Glomerular endothelial cell (primary cell): ENCODE measurements at places on chromosomes 5 and 9.
A peak's percentile ranks its signal among the peaks of the same experiment; 100 is the strongest.

DNA sequence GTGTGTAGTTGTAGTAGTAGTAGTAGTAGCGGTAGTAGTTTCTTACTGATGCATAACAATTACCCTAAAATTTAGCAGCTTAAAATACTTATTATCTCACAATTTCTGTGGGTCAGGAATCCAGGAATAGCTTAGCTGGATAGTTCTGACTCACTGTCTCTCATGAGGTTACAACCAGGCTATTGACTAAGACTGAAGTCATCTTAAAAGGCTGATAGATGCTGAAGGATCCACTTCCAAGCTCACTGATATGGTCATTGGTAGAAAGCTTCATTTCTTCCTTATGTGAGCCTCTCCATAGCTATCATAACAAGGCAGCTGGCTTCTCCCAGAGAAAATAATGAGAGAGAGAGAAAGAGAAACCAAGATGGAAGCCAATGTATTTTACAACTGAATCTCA, 147.5 kb upstream of the FBXL17 start:
- DNase-seq = no peak

DNA sequence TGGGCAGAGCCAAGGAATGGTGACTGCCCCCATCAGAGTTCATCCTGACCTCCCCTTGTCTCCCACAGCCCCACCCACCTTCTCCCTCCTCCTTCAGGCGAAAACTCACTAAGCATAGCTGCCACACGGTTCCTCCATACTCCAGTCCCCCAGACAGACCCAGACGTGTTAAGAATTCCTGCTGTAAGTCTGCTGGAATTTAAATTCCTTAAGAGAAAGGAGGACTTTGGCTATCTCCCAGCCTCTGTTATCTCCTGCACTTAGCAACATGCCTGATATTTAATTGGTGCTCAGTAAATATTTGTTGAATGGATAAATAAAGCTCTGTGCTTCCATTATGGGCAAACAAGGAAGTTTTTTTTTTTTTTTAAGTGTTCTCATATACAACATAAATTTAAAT, 213.7 kb downstream of the RFK start:
- DNase-seq = no peak

- DNase-seq = no peak
Observed at GRCh38 chr9:7145361-7146069, 387.7 kb downstream of the KDM4C start.

GRCh38 chr5:76500633-76501393, 97.7 kb downstream of the IQGAP2 start:
- DNase-seq = no peak

- DNase-seq = no peak
Observed at GRCh38 chr9:91949392-91949945, 559 bp downstream of the ROR2 start.

- DNase-seq = no peak
Observed at GRCh38 chr5:150561571-150562275, 53.8 kb downstream of the NDST1 start.

DNA sequence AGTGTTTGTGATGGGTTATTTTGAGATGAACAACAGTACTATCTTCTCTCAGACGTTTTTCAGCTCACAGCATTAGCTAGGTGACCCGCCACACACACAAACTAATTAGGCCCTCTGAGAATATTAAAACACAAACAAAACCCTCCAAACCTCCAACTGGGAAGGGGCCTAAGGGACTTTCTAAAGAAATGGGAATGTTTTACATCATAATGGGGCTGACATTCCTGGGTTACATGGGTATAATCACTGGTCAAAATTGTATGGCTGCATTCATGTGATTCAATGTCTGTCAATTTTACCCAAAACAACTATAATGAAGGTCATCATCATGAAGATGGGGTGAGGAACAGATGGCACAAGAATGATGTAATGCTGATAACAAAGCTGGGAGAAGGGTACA, 59.6 kb downstream of the SPTLC1 start:
- DNase-seq = no peak

DNA sequence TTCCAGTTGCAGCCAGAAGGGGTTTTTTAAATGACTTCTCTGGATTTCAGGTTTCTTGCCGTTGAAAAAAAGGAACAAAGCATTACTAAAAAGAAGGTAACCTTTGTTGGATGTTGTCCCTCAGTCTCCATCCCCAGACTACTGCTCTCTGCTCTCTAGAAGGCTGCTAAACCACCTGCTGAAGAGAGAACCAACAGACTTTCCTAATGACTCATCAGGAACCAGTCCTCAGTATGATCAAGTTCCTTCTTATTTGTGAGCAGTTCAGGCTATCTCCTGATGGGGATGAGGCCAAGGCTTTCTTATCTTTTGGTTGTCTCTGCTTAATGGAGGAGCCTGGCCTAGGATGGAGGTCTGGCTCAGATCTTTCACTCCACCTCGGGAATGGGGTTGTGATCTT, 4.1 kb downstream of the KIF4B start:
- DNase-seq = no peak

- DNase-seq = no peak
Observed at GRCh38 chr5:159765135-159765433, 151.2 kb upstream of the ADRA1B start.

DNA sequence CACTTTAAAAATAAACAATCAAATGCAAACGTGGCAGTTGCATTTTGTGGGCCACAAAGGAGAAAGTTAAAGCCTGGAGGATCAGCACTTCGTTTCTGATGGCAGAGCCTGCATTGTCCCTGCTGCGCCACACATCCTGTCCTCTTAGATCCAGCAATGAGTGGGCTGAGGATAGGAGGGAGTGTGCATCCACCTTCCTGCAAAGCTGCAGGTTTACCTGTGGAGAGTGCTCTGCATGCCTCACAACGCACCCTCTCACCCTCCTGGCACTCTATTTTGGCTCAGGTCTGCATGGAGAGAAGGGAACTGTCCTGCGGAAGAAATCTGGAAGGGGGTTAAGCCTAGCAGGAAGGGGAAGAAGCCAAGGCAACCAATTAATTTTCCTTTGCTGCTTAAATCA, 212.2 kb upstream of the SLC24A2 start:
- DNase-seq = no peak

- peak; percentile 47 for DNase-seq
Observed at GRCh38 chr9:35272989-35273388, 111.2 kb downstream of the UNC13B start.

GRCh38 chr9:2967766-2968165, 123.9 kb upstream of the PUM3 start:
- DNase-seq = no peak
